Activated CD4-positive, alpha-beta T cell treated with anti-CD3 and anti-CD28 coated beads, Interleukin-2, amount 50 U/mL, for 4 hours (primary cell): ENCODE measurements at places on chromosomes 12 and 14.

GRCh38 chr12:88360343-88360742, 218.2 kb downstream of the TMTC3 start:
- DNase-seq: no peak

DNA sequence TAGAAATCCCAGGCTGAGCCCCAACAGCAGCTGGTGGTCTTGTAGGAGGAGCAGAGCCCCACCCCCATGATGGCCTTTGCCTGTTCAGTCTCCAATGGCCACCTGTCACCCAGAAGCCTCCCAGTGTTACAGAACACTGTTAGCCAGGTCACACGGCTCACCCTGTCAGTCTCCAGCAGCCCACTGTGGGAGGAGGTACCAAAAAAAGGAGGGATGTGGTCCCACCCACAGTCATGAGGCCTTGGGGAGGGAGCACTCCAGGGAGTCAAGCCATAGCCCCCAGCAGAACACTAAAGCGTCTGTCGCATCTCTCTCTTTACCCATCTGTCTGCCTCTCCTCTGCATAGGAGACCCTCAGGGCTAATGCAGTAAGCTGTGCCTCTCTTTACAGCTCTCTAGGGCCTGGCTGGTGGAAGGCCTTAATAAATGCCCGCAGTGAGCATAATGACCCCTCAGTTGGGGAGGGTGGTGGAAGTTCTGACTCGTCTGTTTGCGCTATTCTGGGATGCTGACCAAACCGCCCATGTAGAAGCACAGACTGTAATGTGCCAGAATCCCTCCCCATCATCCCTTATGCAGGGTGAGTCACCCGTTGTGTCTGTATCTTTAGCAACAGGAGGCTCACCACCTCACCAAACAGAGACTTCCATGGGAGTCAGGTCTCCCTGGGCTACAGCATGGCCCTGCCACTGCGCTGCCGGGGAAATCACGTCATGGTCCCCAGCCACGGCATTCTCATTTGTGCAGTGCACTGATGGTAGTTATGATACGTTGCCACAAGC, 14.6 kb downstream of the C14orf132 start:
- DNase-seq: no peak

- no peak for DNase-seq
These were observed 4.6 kb downstream of the PSEN1 start for GRCh38 chr14:73140811-73141323.

- no peak for DNase-seq
These were observed 17.0 kb upstream of the NUBPL start for GRCh38 chr14:31543969-31544799.
